ENCODE measurements at places on chromosomes 6 and 20.

GRCh38 chr6:21241231-21242130 is 352.1 kb upstream of the SOX4 start:
- DNase-seq, result no peak

DNA sequence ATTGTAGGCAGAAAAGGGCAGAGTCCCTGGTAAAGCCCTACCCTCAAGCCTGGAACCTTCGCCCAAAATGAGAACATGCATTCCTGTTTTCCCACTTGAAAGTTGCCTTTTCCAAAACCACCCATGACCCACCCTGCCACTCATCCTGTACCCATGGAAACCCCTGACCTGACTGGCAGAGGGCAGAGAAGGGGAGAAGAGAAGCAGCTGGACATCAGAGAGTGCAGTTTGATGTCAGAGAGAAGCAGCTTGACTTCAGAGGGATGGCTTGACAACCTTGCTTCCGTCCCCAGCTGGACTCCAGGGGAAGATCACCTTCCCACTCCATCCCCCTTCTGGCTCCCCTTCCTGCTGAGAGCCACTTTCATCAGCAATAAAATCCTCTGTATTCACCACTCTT is 123.6 kb upstream of the SHLD1 start:
- no peak for DNase-seq

DNA sequence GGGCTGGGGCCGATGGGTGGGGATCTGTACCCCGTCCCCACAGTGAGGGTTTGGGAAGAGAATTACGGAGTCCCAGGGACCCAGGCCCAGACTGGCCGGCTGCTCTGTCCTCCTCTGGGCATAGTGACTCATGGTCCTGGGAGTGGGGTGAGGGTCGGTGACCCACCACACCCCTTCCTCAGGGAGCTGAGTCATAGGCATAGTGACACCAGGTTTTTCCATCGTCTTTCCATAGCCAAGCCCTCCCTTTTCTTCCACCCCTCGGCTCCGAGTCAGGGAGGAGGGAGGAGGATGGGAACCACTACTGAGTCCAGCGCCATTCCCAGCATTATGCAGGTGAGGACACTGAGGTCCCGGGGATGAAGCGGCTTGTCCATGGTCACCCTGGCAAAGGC is 8.9 kb downstream of the CYP21A2 start:
- DNase-seq, result no peak

GRCh38 chr6:145047891-145048290 is 687.4 kb downstream of the EPM2A start:
- DNase-seq, result no peak

GRCh38 chr6:134132494-134133141 is 80.2 kb upstream of the SLC2A12 start:
- DNase-seq, result no peak

DNA sequence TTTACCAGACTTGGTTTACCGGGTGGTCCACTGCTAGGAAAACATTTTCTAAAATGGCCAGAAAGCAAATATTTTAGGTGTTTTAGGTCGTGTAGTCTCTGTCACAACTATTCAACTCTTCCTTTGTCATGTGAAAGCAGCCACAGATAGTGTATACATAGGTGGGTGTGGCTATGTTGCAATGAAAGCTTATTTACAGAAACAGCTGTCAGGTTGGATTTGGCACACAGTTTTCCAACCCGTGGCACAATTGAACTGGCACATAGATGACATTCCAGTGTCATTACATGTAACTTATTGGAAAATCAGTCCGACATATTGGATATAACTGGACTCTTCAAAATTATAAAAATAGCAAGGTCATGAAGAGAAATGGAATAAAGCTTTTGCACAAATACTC is 68.9 kb upstream of the KCNQ5 start:
- DNase-seq, result no peak

DNA sequence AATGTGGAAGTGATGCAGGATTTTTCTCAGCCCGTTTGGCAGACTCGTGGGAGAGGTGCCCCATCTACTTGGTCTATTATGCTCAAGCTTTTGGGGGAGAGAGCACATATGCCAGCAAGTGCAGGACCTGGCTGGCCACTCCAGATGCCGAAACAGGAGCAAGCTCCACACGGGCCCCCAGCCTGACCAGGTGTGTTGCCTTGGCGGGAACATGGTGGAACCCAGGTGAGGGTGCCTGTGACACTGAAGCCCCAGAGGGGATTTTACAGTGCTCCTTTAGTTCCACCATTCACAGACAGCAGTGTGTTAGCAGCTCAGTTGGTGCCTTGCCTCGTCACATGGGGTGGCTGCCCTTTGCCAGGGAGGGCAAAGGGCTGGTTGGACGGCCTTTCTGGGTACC is 798.9 kb downstream of the EYS start:
- DNase-seq, result no peak

DNA sequence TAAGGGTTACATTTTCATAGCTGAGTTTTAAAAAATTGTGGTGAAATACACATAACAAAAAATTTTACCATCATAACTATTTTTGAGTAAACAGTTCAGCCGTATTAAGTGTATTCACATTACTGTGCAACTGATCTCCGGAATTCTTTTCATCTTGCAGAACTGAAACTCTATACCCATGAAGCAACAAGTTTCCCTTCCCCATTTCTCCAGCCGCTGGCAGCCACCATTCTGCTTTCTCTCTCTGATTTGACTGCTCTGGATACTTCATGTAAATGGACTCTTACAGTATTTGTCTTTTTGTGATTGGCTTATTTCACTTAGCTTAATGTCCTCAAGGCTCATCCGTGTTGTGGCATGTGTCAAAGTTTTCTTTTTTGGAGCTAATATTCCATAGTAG is 341.6 kb downstream of the QKI start:
- no peak for DNase-seq

GRCh38 chr6:25369036-25369432 is 89.9 kb downstream of the CARMIL1 start:
- DNase-seq, result no peak

GRCh38 chr20:64156886-64157875 is 7.1 kb upstream of the MYT1 start:
- DNase-seq, result no peak

- DNase-seq, result no peak
Measured at GRCh38 chr6:54990001-54990400, 143.4 kb downstream of the FAM83B start.

- DNase-seq, result no peak
Measured at GRCh38 chr6:56393615-56394612, 146.5 kb upstream of the COL21A1 start.

DNA sequence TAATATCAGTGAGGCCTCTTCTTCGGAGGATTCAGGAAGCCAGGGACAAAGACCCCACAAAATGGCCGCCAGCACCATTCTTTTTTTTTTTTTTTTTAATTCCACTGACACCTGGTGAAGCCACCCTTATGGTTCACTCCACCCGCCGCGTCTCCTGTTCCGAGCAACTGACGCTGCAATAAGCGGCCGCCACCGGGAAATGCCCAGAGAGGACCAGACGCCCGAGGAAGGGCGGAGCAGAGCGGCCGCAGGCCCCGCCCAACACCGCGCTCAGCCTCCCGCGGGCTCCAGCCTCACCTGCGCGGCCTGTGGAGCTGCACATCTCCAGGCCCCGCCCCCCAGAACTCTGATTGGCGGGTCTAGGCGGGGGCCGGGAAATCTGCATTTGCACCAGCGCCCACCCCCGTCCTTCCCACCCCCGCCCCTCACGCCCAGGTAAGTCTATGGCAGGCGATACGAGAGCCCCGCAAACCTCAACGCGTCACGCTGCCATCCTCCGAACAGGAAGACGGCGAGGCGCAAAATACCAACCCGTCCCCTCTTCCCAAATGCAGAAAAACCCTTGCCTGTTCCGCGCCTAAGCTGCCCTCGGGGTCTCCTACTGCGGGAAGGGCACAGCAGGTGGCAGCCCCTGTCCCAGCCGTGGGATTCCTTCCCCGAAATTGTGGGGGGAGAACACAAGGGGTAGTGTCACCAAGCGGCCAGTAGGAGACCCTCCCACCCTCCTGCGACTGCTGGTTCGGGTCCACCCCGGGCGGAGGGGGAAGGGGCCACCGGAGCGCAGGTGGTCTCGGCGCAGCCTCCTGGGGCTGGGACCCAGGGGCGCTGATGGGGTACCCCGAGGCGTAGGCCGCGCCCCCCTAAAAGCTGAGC is 960 bp downstream of the ATP9A start:
- DNase-seq, result peak; percentile 68

- no peak for DNase-seq
Measured at GRCh38 chr20:38190936-38191371, 25.9 kb upstream of the TGM2 start.

DNA sequence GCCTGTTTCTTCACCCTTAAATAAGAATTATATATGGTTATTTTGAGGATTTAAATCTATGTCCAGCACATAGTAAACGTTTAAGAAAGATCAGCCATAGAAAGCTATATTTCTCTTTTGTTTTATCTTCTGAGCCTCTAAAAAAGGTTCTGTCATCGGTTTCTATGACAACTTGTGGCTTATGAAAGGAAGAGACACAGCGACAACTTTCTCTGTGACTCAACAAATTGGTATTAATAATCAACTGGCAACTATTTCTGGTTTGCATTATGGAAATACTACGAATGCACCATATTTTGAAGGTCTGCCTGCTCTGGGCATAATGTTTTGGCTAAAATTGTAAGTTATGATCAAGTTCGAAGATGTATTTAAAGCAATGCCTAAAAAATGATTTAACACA is 751.0 kb downstream of the CD109 start:
- no peak for DNase-seq
